ENCODE measurements at places on chromosomes 16 and 17.

GRCh38 chr16:15942931-15943690, 6.3 kb upstream of the ABCC1 start:
- H3K27me3 ChIP-seq, result no peaks in the 10 kb centered on the region
- no peak for DNase-seq
- no peak overlapping the region for H3K4me3 ChIP-seq
- H3K4me1 ChIP-seq, result no peaks in the 10 kb centered on the region

DNA sequence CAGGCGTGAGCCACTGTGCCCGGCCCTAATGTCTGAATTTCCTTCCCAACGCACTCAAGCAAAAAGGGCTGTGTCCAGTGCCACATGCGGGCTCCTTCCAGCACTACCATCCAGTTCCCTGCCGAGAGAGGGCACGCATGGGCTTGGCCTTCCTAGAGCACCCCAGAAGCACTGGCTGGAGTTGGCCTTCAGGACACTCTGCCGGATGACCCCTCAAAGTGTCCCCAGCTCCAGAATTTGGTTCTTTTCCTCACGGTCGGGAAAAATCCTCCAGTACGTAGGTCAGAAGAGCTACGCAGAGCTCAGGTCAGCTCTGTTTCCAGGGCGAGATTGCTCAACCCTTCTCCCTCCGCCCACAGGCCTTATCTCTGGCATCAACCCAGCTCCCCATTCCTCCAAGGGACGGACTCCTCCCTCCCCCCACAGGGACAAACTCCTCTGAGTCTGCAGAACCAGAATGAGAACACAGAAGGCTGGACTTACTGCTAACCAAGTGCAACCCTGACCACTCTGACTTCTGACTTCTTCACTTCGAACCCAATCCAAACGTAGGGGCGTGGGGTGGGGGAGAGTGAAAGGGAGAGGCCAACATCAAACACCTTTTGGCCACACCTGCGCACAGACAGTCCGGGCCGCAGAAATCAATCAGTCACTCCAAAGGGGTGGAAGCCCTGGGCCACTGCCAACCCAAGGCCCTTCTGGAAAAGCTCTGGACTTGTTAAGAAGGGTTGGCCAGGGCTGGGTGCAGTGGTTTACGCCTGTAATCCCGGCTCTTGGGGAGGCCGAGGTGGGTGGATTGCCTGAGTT, 3.6 kb downstream of the CDC42EP4 start:
- H3K27me3 ChIP-seq, result no peaks in the 10 kb centered on the region
- no peaks in the 10 kb centered on the region for H3K36me3 ChIP-seq
- peak overlapping the region; percentile 91 for H3K4me3 ChIP-seq
- DNase-seq, result peak; percentile 92

DNA sequence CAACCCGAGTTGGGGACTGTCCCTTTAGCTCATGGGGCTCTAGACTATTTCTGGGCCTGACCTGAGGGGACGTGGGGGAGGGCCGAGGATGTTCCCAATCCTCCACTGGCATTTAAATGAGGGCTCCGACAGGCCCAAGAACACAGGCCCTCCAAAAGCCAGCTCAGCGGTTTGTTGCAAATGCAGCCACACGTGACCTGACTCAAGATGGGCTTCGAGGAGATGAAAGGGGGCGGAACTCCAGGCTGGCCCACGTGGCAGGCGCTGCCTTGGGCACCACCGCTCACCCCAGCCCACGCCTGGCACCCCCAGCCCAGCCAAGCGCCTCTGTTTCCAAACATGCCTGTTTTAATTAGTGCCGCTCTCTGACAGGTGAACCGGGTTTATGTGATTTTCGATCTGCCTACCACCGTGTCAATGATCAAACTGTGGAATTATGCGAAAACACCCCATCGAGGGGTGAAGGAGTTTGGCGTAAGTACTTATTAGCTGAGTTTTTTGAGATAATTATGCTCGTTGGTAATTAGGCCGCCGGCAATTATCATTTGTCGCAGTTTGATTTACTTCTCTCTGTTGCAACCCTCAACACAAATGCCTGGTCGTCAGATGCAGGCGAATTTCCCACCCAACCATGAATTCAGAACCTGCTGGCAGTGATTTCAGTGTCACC, 226.7 kb downstream of the KATNIP start:
- no peak overlapping the region for H3K4me3 ChIP-seq
- no peaks in the 10 kb centered on the region for H3K27me3 ChIP-seq
- H3K27ac ChIP-seq, result no peak overlapping the region
- H3K36me3 ChIP-seq, result no peaks in the 10 kb centered on the region

DNA sequence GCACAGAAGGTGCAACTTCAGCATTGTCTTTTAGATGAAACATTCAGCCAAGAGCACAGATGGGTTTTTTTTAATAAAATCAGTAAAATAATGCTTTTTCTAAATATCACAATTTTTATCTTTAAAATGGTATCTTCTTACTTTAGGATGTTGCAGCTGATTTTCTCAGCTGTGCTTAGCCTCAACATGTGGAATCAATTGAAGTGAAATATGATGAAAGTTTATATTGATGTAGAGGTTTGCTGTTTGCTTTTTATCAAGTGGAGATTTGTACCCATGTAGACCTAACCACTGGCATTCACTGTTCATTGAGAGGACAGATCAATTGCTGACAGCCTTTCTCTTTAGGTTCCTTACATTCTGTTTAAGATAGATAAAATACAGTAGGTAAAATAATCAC, 107.8 kb downstream of the CYB561 start:
- no peak for DNase-seq
- H3K36me3 ChIP-seq, result no peaks in the 10 kb centered on the region
- H3K4me3 ChIP-seq, result no peak overlapping the region
- no peak overlapping the region for H3K27ac ChIP-seq

- no peaks in the 10 kb centered on the region for H3K36me3 ChIP-seq
- no peak overlapping the region for H3K4me3 ChIP-seq
- H3K4me1 ChIP-seq, result peaks cover 49% of the 10 kb centered on the region
- DNase-seq, result no peak
Observed at GRCh38 chr17:77325577-77326075, 184.9 kb downstream of the SEC14L1 start.

- H3K4me1 ChIP-seq, result no peaks in the 10 kb centered on the region
- H3K4me3 ChIP-seq, result no peak overlapping the region
- no peaks in the 10 kb centered on the region for H3K27me3 ChIP-seq
- DNase-seq, result no peak
- H3K36me3 ChIP-seq, result peaks cover 3% of the 10 kb centered on the region
- peak overlapping the region; percentile 80 for H3K27ac ChIP-seq
Observed at GRCh38 chr16:84110527-84110926, 6.2 kb downstream of the MBTPS1 start.

- H3K4me1 ChIP-seq, result peaks cover 36% of the 10 kb centered on the region
- peak overlapping the region; percentile 29 for H3K27ac ChIP-seq
- H3K4me3 ChIP-seq, result no peak overlapping the region
- H3K36me3 ChIP-seq, result no peaks in the 10 kb centered on the region
- no peak for DNase-seq
Observed at GRCh38 chr17:35774499-35774898, 13.8 kb downstream of the C17orf50 start.

GRCh38 chr16:3460121-3460520, 16.6 kb downstream of the NAA60 start:
- H3K27ac ChIP-seq, result peak overlapping the region; percentile 99
- DNase-seq, result no peak
- no peaks in the 10 kb centered on the region for H3K36me3 ChIP-seq
- no peaks in the 10 kb centered on the region for H3K27me3 ChIP-seq
- H3K4me1 ChIP-seq, result no peaks in the 10 kb centered on the region

GRCh38 chr16:9259914-9260608, 168.6 kb downstream of the HAPSTR1 start:
- no peaks in the 10 kb centered on the region for H3K36me3 ChIP-seq
- no peak overlapping the region for H3K27ac ChIP-seq
- H3K4me3 ChIP-seq, result no peak overlapping the region
- H3K27me3 ChIP-seq, result no peaks in the 10 kb centered on the region
- H3K4me1 ChIP-seq, result no peaks in the 10 kb centered on the region
- no peak for DNase-seq

DNA sequence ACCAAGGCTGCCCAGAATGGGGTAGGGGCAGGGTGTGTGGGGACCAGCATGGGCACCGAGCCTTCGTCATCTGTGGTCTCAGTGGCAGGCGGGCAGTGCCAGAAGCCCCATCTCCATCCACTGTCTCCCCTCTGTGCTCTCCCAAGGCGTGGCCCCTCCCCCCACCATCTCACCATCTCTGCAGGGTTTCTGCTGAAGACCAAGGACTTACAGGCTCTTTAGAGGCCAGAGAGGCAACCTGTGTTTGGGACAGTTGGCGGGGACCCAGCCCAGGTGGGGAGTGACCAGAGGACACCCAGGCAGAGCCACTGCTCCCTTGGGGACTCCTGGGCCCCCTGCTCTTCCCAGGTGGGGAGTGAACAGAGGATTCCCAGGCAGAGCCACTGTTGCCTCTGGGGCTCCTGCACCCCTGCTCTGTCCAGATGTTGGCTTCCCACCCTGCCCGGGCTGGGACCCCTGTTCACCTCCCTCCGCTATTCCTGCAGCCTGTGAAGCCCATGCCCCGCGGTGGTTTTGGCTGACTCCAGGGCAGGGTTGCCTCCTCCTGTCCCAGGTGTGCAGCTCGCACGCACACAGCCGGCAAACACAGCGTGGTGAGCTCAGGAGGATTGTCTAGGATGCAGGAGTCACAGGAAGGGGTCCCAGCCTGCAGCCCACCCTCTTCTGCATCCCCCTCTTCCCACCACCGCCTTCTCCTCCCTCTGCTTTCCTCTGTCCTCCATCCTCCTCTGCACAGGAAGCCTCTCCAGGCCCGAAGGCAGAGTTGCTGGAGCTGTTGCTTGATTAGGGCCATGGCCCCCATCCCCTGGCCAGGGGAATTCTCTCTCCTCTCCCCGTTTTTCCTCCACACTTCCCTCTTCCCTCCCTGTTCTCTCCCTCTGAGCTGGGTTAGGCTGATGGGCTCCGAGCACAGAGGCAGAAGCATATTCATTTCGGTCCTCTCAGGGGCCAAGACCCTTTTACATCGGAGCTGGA, 45.0 kb downstream of the SLC7A5 start:
- H3K4me1 ChIP-seq, result no peaks in the 10 kb centered on the region
- no peak overlapping the region for H3K4me3 ChIP-seq
- no peak for DNase-seq
- H3K36me3 ChIP-seq, result no peaks in the 10 kb centered on the region

DNA sequence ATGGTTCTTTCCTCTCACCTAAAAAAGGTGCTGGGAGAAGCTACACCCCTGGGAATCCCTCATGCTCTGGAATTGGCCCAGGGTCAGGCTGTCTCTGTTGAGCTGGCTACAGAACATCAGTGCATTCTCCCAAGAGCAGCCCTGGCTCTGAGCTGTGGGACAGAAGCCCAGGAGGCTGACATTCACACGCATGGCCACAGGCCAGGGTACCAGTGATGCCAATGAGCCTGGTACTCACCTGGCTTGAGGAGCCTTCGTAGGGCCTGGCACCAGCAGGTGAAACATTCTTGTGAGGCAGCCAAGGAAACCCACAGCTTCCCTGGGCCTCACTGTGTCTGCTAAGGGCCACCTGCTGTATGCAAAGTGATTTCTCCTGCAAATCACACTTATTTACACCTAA, 121.7 kb upstream of the CCL2 start:
- H3K27ac ChIP-seq, result no peak overlapping the region
- H3K4me3 ChIP-seq, result no peak overlapping the region
- H3K4me1 ChIP-seq, result no peaks in the 10 kb centered on the region
- no peaks in the 10 kb centered on the region for H3K36me3 ChIP-seq

GRCh38 chr17:79045842-79046196, 21.9 kb downstream of the C1QTNF1 start:
- DNase-seq, result peak; percentile 90
- no peaks in the 10 kb centered on the region for H3K4me1 ChIP-seq
- peak overlapping the region; percentile 67 for H3K27ac ChIP-seq
- no peaks in the 10 kb centered on the region for H3K27me3 ChIP-seq
- H3K36me3 ChIP-seq, result peaks cover 49% of the 10 kb centered on the region

DNA sequence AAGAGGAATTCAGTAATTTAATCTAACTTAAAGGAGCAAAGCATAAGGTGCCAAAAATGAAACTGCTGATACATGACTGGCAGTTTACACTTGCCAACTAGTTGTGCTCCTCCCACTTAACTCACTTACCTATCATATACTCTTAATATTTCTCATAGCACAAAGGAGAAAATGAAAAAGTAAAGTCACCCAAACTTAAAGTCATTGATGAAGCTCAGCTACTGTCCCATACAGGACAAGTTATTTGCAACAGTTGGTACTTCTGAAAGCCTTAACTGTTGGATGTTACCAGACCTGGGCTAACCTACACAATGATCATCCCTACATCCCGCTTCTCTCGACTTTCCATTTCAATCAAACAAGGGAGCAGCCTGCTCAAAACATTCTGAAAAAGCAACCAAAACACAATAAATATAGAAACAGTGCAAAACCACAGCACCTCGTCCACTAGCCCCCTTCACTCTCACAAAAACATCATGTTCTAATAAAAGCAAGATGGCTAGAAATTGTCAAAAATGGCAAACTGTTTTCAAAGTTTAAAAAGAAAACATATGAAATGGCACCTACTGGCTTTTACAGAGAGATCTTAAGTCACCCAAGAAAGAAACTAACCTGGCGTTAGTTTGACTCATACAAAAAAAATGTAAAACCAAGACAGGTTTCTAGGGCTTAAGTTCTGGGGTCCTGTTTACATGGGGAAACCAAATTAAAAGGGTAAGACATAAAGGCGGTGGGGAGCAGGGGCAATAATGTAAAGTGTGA, 868 bp downstream of the MED13 start:
- peaks cover 8% of the 10 kb centered on the region for H3K36me3 ChIP-seq
- H3K27ac ChIP-seq, result peak overlapping the region; percentile 100
- peak overlapping the region; percentile 87 for H3K4me3 ChIP-seq
- no peaks in the 10 kb centered on the region for H3K27me3 ChIP-seq
- no peak for DNase-seq

GRCh38 chr16:10629592-10629963, 49.2 kb upstream of the EMP2 start:
- no peaks in the 10 kb centered on the region for H3K27me3 ChIP-seq
- no peaks in the 10 kb centered on the region for H3K4me1 ChIP-seq
- DNase-seq, result no peak
- no peak overlapping the region for H3K4me3 ChIP-seq

- H3K4me3 ChIP-seq, result peak overlapping the region; percentile 99
- peak overlapping the region; percentile 83 for H3K27ac ChIP-seq
- H3K27me3 ChIP-seq, result no peaks in the 10 kb centered on the region
Observed at GRCh38 chr17:41967141-41967920, 736 bp downstream of the CNP start.

DNA sequence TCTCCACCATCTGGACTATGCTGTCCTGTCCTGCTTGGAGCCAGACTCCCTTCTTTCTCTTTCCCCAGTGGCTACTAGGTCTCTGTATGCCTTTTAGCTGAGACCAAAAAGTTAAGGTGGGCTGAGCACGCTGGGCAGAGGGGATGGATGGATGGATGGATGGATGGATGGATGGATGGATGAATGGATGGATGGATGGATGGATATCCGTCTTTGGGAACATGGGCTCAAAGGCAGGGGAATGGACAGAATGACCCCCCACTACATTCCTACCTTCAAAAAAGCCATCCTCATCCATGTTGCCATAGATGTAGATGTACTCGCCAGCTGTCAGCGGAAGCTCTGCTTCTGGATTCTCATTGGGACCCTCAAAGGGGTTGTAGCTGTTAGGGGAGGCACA, 12.8 kb downstream of the TSPOAP1 start:
- no peaks in the 10 kb centered on the region for H3K4me1 ChIP-seq
- H3K4me3 ChIP-seq, result no peak overlapping the region
- no peak overlapping the region for H3K27ac ChIP-seq

All from right atrium auricular region (tissue), 2 donors.